Naive B cell (primary cell): ENCODE measurements at places on chromosomes 1 and 21. TPM values are rescaled to one million over a fixed set of nuclear protein-coding genes. Genes with fewer than 3 reads are reported as not detected.

The AADACL4 gene
- polyA plus RNA-seq, result not detected

The GCSAML gene
- polyA plus RNA-seq, result not detected

DNA sequence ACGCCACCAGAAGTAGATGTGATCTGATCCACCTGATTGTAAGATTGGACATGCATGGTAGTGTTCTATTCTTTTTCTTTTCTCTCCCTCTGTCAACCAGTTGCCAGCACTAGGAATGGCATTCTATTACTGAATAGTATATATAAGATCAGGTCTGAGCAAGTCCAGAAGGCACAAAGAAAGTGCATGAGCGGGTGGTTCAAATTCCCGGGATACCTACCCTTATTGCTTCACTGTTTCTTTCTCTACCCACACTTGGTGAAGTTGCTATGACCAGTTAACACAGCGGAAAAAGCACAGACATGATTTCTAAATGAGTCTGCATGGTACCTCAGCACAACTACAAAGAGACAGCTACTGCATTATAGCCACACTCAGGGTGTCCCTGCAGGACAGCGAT lies 64.0 kb downstream of the SLC9A1 start:
- no peaks in the 10 kb centered on the region for H3K36me3 ChIP-seq
- no peaks in the 10 kb centered on the region for H3K4me1 ChIP-seq
- no peak overlapping the region for H3K27ac ChIP-seq
- no peak for DNase-seq
- H3K4me3 ChIP-seq, result no peak overlapping the region

GRCh38 chr1:1780598-1781525 lies 2.6 kb upstream of the NADK start:
- no peak for DNase-seq
- H3K4me1 ChIP-seq, result peaks cover 61% of the 10 kb centered on the region
- peak overlapping the region; percentile 100 for H3K27ac ChIP-seq
- H3K27me3 ChIP-seq, result no peaks in the 10 kb centered on the region

GRCh38 chr1:90341516-90341915 lies 346.6 kb downstream of the ZNF326 start:
- no peak for DNase-seq
- H3K4me1 ChIP-seq, result no peaks in the 10 kb centered on the region
- H3K27me3 ChIP-seq, result no peaks in the 10 kb centered on the region
- H3K27ac ChIP-seq, result no peak overlapping the region

DNA sequence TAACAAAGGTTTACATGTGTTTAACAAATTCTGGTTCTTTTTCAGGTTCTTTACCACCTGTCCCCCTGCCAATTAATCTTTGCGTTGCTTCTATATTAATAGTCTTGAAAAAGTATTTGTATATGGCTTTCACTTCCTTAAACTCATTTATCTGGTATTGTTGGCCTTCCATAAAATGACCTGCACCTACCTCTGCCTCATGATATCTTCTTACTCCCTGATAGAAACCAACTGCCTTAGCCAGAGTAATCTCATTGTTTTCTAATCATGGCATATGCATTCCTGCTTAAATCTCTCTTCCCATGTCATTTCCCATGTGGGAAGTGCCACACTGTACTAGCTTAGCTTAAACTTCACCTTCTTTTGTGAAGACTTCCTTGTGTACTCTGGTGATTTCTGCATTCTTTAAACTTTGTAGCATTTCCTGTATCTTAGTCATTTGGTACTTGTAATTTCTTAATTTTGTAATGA lies 8.7 kb downstream of the SMG7 start:
- H3K4me3 ChIP-seq, result peak overlapping the region; percentile 35
- peak overlapping the region; percentile 94 for H3K27ac ChIP-seq
- no peaks in the 10 kb centered on the region for H3K27me3 ChIP-seq
- H3K4me1 ChIP-seq, result peaks cover 55% of the 10 kb centered on the region
- no peaks in the 10 kb centered on the region for H3K36me3 ChIP-seq
- DNase-seq, result peak; percentile 25

- no peaks in the 10 kb centered on the region for H3K27me3 ChIP-seq
- peaks cover 81% of the 10 kb centered on the region for H3K4me1 ChIP-seq
- H3K4me3 ChIP-seq, result peak overlapping the region; percentile 99
- no peaks in the 10 kb centered on the region for H3K36me3 ChIP-seq
- H3K27ac ChIP-seq, result peak overlapping the region; percentile 100
These were observed 14.3 kb downstream of the ADAMTSL4 start for GRCh38 chr1:150563340-150564038.

DNA sequence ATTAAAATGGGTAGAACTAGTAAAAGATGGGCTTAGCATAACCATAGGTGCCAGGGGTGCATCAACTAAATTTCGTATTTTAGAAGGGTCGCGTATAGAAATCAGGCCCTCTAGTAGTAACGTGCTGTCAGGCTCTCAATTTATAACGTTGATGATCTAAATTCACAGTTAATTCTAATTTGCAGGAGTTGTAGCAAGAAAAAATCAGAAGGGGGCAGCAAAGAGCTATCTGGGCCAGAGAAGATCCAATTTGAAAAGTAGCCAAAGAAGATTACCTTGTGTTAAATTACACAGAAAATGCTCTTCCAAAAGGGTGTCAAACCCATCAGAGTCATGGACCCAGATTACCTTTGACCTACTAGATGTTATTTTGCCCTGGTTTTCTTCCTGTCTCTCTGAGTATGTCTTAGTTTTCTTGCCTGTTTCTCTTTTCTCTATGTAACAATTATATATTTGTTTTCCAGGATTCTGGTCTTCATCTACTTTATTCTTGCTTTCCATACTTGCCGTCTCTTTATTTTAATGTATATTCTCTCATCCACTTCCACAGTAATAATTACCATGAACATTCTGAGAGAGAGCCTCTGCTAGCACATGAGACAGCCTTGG lies 1030.9 kb downstream of the AMY1C start:
- H3K4me3 ChIP-seq, result no peak overlapping the region
- H3K4me1 ChIP-seq, result no peaks in the 10 kb centered on the region
- DNase-seq, result peak; percentile 15
- no peaks in the 10 kb centered on the region for H3K27me3 ChIP-seq
- H3K36me3 ChIP-seq, result no peaks in the 10 kb centered on the region

GRCh38 chr1:155540000-155540874 lies 22.4 kb downstream of the ASH1L start:
- peak overlapping the region; percentile 16 for H3K4me3 ChIP-seq
- peak overlapping the region; percentile 88 for H3K27ac ChIP-seq
- H3K36me3 ChIP-seq, result no peaks in the 10 kb centered on the region
- peaks cover 40% of the 10 kb centered on the region for H3K4me1 ChIP-seq
- no peak for DNase-seq

- H3K27me3 ChIP-seq, result no peaks in the 10 kb centered on the region
- H3K27ac ChIP-seq, result no peak overlapping the region
- H3K4me1 ChIP-seq, result peaks cover 66% of the 10 kb centered on the region
- no peak overlapping the region for H3K4me3 ChIP-seq
- no peaks in the 10 kb centered on the region for H3K36me3 ChIP-seq
These were observed 4.7 kb downstream of the FAM229A start for GRCh38 chr1:32357614-32358013.

DNA sequence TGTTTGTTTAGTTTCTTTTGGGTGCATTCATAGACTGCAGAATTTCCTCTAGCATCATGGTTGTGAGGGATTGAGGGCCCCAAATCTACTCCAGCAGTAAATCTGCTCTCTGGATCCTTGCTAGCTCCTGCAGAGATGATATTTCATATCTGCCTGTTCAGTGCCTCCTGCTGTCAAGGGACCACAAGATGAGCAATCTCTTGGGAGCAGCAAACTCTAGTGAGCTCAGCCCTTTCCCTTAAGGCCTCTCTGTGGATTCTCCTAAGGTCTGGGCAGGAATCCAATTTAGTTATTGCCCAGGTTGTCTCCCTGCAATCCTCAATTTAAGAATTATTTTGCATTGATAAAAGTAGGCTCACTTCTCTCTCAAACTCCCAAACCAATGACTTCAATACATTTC lies 76.9 kb downstream of the RGS18 start:
- no peak for DNase-seq
- H3K4me3 ChIP-seq, result no peak overlapping the region
- H3K27ac ChIP-seq, result no peak overlapping the region
- H3K36me3 ChIP-seq, result no peaks in the 10 kb centered on the region

- peak overlapping the region; percentile 65 for H3K27ac ChIP-seq
- no peaks in the 10 kb centered on the region for H3K27me3 ChIP-seq
- H3K36me3 ChIP-seq, result peaks cover under 1% of the 10 kb centered on the region
- H3K4me3 ChIP-seq, result no peak overlapping the region
These were observed 58.8 kb downstream of the UCK2 start for GRCh38 chr1:165886193-165886592.

GRCh38 chr1:6309564-6309963 lies 48.7 kb upstream of the GPR153 start:
- no peak for DNase-seq
- H3K27ac ChIP-seq, result no peak overlapping the region
- no peaks in the 10 kb centered on the region for H3K27me3 ChIP-seq
- no peaks in the 10 kb centered on the region for H3K36me3 ChIP-seq
- H3K4me3 ChIP-seq, result no peak overlapping the region

DNA sequence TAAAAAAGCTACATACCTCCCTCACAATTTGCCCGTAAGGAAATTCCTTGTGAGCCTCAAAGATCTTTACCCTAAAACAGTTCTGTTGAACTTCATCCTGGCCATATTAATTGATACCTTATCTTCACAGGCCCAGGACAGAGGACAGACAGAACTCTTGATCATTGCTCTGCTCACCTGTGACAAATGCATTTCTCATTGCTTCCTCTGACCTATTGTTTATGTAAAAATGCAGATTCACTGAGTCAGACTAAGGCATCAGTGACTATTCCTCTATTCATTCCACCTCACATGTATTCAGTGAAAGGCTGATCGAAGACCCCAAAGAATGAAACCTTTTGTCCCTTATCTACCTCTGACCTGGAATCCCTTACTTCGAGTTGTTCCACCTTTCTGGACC lies 61.0 kb downstream of the BACH1 start:
- no peak overlapping the region for H3K4me3 ChIP-seq
- peaks cover 10% of the 10 kb centered on the region for H3K4me1 ChIP-seq
- H3K27me3 ChIP-seq, result no peaks in the 10 kb centered on the region
- DNase-seq, result no peak
- no peak overlapping the region for H3K27ac ChIP-seq

DNA sequence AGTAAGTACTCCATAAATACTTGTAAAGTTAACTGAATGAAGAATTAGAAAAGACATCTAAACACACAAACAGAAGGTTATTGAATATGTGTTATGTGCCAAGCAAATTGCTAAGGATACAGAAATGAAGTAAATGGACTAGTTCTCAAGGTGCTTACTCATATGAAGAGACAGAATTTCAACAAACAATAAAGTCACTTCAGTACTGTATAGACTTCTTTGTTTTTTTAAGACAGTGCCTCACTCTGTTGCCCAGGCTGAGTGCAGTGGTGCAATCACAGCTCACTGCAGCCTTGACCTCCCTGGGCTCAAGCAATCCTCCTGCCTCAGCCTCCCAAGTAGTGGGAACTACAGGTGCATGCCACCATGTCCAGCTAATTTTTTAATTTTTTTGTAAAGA lies 57.3 kb downstream of the SERBP1 start:
- no peaks in the 10 kb centered on the region for H3K27me3 ChIP-seq
- H3K27ac ChIP-seq, result no peak overlapping the region
- H3K36me3 ChIP-seq, result no peaks in the 10 kb centered on the region
- no peak for DNase-seq
